ENCODE measurements at places on chromosomes 7 and 10.

- no peak for DNase-seq
Observed at GRCh38 chr10:63071145-63071544, 62.0 kb upstream of the NRBF2 start.

DNA sequence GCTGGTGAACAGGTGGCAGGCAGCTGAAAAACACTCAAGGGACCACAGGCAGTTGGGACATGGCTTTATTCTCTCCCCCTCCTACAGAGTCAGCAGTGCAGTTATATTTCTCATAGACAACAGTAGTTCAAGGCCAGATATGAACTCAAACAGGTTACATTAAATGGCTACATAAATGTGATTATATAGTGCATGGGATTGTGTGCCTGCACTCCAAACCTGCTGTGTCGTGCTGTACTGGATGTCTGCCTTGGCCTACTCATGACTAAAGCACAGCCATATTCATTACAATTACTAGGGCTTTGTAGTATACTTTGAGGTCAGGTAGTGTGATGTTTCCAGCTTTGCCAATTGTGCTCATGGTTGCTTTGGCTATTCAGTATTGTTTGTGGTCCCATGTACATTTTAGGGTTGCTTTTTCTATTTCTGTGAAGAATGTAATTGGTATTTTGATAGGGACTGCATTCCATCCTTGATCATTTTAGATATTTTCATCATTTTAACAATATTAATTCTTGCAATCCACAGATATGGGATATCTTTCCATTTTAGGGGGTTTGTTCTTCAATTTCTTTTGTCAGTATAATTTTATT lies 393.6 kb downstream of the CNTNAP2 start:
- no peak for DNase-seq

GRCh38 chr7:151904270-151904669 lies 27.4 kb upstream of the PRKAG2 start:
- no peak for DNase-seq

GRCh38 chr10:129972966-129973673 lies 9.0 kb upstream of the EBF3 start:
- DNase-seq: no peak

- DNase-seq: no peak
Observed at GRCh38 chr7:28266402-28266801, 85.8 kb upstream of the JAZF1 start.

- no peak for DNase-seq
Observed at GRCh38 chr7:44087911-44088838, 5.8 kb upstream of the POLM start.

- no peak for DNase-seq
Observed at GRCh38 chr7:117435475-117436043, 8.3 kb upstream of the ASZ1 start.

- DNase-seq: no peak
Observed at GRCh38 chr7:113175525-113176104, 57.3 kb upstream of the SMIM30 start.

GRCh38 chr7:94332571-94332970 lies 62.1 kb upstream of the COL1A2 start:
- DNase-seq: no peak

DNA sequence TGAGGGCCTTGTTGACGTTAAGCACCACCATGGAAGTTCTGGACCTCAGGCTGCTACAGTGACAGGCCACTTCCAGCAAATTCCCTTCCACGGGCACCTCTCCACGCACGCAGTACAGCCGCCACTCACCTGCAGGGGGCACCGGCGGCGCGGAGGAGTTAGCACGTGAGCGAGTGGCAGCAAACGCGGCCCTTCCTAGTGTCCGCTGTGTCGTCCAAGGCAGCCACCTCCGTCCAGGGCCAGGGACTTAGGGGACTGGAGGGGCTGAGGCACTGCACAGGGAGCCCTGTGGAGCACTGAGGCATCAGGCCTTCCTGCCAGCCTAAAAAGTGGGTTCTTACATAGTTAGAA lies 164.4 kb downstream of the SVIL start:
- peak; percentile 64 for DNase-seq

DNA sequence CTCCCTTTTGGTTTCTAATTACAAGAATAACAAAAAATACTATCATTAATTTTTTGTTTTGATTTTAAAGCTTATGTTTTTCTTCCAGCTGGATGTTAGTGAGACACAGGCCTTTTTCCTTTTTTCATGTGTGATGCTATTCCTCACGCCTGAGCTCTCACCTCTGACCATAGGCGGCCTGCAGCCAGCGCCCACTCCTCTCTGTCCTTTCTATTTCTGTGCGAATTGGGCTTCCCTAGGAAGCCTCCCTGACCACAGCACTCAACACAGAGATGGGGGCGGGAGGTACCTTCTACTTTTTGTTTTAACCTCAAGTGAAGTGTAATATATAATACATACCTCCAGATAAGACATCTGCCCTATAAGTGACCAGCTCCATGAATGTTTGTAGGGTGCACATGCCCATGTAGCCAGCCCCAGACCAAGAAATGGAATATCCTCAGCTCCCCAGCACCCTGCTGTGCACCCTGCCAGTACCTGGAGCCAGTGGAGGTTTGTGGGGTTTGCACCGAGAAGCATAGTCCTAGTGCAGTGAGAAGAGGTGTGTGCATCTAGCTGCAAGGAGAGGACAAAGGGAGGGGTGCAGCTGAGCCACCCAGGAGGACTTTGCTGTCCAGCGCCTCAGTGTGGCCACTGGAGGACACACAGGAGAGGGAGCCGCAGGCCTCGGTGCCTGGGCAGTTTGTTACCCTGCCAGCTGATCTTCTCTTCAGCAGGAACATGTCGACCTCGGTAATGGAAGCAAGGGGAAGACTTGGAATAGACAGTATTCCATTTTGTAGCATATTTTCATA lies 38.5 kb downstream of the BNIP3 start:
- DNase-seq: peak; percentile 36

- no peak for DNase-seq
Observed at GRCh38 chr7:26937306-26937705, 72.9 kb upstream of the SKAP2 start.

- DNase-seq: no peak
Observed at GRCh38 chr7:80263333-80263732, 128.7 kb downstream of the GNAI1 start.

Data from stimulated activated CD8-positive, alpha-beta memory T cell treated with anti-CD3 and anti-CD28 coated beads, Interleukin-4, amount 100 ng/mL, for 48 hours (primary cell).